ENCODE measurements at places on chromosomes 11 and 22.

DNA sequence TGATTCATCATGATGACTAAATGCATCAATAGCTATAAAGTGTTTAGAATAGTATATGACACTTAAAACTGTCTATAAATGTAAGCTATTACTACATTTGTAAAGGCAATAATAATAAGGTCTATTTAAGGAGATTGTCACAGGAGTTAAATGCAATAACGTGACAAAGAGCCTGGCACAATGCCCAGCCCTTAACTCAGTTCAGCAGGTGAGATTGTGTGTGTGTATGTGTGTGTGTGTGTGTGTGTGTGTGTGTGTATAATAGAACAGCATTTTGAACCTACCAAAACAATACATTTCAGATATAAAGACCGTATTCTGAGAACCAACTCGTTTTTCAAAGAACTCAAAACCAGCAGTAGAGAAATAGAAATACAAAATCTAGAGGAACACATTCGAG lies 177.5 kb downstream of the MYO18B start:
- no peak for DNase-seq

GRCh38 chr11:38968951-38969350 lies 2370.9 kb upstream of the RAG2 start:
- no peak for DNase-seq

DNA sequence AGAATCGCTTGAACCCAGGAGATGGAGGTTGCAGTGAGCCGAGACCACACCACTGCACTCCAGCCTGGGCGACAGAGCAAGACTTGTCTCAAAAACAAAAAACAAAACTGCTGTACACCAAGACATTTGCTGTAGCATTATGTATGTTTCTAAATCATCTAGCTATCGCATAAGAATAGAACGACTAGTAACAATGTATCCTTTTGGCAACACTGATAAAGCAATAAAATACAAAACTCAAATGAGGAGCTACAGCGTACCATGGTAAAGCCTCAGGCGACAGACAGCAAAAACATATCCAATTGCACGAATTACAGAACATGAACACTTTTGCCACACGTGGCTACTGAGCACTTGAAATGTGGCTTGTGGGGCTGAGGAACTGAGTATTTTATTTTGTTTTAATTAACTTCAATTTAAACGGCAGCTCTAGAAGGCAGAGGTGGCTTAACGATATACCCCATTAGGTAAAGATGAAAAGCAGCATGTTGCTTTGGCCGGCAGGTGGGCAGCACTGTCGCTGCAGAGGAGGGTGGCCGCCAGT lies 2.3 kb downstream of the TUBGCP6 start:
- no peak for DNase-seq

GRCh38 chr22:48683640-48684039 lies 1144.0 kb downstream of the BRD1 start:
- DNase-seq, result no peak

GRCh38 chr11:67289226-67289650 lies at the start of gene ANKRD13D:
Gene ANKRD13D, plus strand, starts transcription at chr11:67289303. Its CDS starts 158 bp downstream, at chr11:67289461.
- no peak for DNase-seq

GRCh38 chr11:65373839-65374580 lies 8.4 kb downstream of the SLC25A45 start:
- no peak for DNase-seq

DNA sequence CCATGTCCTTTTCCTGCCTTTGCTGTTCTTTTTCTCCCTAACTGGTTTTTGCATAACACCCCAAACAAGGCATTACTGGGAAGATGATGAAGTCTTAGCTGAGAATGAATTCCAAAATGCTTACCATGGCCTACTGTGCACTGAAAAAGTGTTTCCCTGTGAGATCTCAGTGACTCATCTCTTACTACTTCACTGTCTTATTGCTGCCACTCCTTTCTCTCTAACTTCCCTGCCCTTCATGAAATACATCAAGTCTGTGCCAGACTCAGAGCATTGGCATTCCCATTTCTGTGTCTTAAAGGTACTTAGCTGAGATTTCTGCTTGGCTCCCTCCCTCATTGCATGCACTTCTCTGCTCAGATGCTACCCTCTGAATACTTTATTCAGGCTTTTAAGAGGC lies 49.1 kb upstream of the MUC15 start:
- DNase-seq, result no peak

DNA sequence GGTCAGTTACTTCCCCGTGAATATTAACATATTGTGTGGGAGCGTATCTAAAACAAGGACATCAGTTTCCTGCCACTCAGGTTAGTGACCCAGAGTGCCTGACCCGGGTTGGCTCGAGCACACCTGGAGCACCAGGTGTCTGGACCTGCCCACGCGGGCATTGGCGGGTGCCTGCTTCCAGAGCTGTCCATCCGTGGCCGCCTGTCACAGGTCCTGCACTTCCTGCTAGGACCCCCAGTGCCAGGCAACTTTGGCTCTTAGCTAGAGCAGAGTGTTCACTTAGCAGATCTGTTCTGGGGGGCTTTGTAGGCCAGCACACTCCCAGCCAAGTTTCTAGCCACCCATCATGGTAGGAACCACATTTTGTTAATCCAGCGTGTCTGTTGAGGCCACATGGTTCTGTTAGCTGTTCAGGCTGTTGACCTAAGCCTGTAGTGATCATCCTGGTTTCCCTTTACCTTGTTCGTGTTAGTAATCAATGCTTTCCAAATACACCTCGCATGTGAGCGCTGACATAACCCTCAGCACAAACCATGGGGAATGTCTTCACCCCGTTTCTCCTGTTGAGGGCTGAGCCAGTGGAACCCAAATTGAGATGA lies 29.5 kb downstream of the MOV10L1 start:
- no peak for DNase-seq

- DNase-seq, result no peak
Measured at GRCh38 chr11:65685981-65686380, 23.3 kb upstream of the RELA start.

DNA sequence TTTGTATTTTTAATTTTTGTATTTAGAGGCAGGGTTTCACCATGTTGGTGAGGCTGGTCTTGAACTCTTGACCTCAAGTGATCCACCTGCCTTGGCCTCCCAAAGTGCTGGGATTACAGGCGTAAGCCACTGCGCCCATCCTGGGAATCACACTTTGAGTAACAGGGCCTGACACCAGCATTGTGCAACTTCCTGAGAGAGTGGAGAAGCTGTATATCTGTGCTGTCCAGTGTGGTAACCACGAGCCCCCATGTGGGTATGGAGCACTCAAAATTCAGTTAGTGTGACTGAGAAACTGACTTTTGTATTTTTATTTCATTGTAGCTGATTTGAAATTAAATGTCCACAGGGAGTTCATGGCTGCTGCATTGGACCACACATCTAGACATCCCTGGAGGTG lies 36.2 kb downstream of the MPPED1 start:
- DNase-seq, result no peak

- no peak for DNase-seq
Measured at GRCh38 chr11:20025332-20025840, 134.9 kb downstream of the DBX1 start.

DNA sequence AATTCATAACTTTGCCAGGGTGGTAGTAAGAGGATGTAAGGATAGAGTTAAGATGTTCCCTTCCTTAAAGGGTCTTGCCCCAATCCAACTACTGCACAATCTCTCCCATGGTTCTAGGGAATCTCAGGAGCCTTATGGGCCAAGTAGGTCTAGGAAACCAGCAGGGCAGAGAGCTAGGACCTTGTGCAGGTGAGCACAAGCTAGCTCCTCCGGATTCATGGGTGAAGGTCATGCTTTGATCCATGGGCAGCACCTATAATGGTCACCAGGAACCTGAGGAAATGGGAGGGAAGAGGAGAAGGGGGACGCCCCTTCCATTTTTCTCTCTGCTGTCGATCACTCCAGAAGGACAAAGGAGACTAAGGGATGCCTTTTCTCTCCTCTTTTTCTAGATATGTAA lies 16.8 kb downstream of the KCNJ11 start:
- DNase-seq, result no peak

DNA sequence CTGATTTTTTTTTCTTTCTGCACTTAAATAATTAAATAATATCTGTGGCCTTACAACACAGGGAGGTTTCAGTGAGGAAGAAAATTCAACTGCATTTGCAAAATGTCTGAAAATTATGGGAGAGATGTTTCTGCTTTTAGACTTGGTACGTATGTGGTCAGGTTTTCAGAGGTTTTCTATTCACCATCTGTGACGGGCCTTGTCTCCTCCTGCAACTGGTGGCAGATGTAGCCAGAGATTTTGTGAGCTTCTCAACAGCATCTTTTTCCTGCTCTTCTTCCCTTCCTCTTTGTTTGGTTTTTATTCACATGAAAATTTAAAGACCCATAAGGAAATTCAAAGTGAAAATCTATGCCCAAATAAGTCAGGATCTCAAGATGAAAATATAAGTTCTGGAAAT lies 38.3 kb downstream of the ZBTB16 start:
- DNase-seq, result no peak

- no peak for DNase-seq
Measured at GRCh38 chr11:800473-800872, 2.4 kb upstream of the SLC25A22 start.

- DNase-seq, result no peak
Measured at GRCh38 chr11:20821046-20821445, 151.7 kb downstream of the NELL1 start.

DNA sequence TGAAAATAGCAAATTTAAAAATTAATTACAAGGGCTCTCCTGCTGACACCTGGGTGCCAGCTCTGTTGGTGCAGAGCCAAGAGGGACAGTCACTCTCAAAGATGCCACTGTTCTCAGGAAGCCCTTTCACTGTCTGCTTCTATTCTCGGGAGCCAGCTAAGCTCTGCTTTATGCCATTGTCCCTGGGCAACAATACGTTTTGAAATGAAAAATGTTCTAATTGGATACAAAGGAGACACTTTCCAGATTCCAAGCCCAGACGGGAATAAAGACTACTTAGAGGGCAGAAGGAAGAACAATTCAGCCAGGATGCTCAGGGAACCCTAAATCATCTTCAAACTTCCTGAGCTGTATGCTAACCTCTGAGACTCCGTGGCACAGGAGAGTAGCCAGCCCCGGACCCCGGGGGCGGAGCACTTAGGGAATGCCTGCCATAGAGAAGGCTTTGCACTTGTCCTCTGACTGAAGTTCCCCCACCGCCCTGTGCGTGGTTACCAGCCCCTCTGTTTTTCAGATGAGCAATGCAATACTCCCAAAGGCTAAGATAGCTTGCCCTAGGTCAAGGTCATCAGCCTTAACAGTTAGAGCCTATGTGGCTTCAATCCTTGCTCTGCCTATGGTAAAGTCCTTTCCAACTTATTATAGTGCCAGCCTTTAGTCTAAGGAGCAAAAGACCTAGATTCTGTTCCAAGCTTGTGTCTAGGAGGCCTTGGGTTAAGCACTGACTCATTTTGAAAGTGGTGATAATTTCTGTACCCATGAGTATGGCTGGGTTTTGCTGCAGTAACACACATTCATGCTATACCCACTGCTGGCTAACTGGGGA lies 150.9 kb downstream of the CACNA1I start:
- no peak for DNase-seq

- no peak for DNase-seq
Measured at GRCh38 chr11:68140496-68141245, 19.5 kb upstream of the CHKA start.

GRCh38 chr11:31803813-31804311 lies 7.3 kb downstream of the PAX6 start:
- no peak for DNase-seq

- DNase-seq, result no peak
Measured at GRCh38 chr11:118663381-118663780, 16.1 kb downstream of the TREH start.

DNA sequence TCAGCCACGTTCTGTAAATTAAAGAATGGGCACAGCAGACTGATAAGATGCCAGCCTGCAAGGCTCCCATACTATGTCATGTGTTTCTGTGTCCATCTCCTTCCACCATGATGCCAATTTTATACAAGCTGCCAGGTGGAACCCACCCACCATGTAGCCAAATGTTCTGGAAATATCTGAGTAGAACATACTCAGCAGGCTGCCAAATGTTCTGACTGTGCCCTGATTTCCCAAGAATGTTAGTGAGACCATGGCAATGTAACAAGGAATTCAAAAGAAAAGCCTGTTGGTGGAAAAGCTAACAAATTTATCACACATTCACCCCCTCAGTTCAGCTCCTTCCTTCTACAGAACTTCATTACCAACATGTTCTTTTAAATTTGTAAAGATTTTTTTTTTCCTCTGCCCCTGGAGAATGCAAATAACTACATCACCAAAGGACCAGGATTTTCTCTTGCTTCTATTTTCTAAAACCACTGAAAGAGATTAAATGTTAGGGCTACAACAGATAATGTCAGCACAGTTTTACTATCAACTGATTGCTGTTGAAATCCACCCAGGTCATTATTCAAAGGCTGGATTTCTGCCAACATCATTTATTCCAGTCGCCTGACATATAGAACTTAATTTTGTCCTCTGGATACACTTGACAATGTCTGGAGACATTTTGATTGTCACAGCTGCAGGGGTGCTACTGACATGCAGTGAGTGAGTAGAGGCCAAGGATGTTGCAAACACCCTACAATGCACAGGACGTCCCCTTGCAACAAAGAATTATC lies 3.1 kb downstream of the DMC1 start:
- DNase-seq, result peak; percentile 1

- peak; percentile 60 for DNase-seq
Measured at GRCh38 chr11:65615950-65616574, 486 bp downstream of the PCNX3 start.

GRCh38 chr22:19937616-19938473 lies 3.7 kb upstream of the COMT start:
- DNase-seq, result no peak

- no peak for DNase-seq
Measured at GRCh38 chr22:49948116-49948957, 12.2 kb upstream of the PIM3 start.

DNA sequence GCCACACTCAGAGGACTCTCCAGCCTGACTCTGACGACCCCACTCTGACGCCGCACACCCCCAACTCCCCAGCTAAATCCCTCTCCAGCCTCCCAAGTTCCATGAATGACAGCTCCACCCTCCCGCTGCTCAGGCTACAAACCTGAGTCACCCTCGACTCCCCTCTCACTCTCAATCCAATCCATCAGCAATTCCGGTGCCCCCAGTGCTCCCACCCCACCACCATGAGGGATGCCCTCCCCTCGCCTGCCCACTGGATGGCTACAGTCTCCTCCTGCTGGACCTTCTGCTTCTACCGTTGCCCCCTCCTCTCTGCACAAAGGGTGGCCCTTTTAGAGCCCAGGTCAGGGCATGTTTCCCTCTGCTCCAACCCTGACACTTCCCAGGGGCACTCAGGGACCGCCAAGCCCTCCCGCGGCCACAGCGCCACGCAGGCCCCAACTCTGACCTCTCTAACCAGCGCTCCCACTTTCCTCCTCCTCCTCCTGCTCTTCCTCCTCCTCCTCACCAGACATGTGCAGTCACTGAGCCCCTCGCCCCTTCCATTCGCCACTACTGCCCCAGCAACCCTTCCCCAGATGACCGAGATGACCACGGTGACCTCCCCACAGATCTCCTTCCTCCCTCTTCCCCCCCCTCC lies 69.5 kb upstream of the NUP50 start:
- no peak for DNase-seq

GRCh38 chr11:66076561-66076960 lies 6.5 kb downstream of the PACS1 start:
- DNase-seq, result no peak

GRCh38 chr11:29260939-29261705 lies 755.7 kb downstream of the KCNA4 start:
- DNase-seq, result no peak

GRCh38 chr11:29159552-29160465 lies 857.0 kb downstream of the KCNA4 start:
- peak; percentile 65 for DNase-seq

Data from NCI-H446 (cell line).